ENCODE measurements at places on chromosomes 7 and 10. TPM values are rescaled to one million over a fixed set of nuclear protein-coding genes. Genes with fewer than 3 reads are reported as not detected.
A peak's percentile ranks its signal among the peaks of the same experiment; 100 is the strongest.

DNA sequence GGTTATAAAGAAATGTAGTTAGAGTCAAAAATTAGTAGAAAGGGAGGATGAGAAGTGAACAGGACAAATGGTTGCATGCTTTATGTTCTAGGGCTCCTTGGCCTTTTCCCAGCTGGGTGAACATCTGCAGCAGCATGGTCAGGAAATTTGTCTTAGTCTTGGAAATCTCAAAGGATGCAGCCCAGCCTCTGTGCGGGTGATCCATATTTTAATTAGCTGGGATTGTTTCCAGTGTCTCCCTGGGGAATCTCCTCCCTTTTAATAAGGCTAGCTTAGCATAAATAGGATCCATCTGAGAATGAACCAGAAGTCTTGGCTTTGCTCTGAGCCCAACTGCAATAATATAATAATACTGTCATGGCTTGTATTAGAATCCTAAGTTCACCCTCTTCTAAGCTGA is 198.3 kb downstream of the PRKG1 start:
- DNase-seq: no peak

DNA sequence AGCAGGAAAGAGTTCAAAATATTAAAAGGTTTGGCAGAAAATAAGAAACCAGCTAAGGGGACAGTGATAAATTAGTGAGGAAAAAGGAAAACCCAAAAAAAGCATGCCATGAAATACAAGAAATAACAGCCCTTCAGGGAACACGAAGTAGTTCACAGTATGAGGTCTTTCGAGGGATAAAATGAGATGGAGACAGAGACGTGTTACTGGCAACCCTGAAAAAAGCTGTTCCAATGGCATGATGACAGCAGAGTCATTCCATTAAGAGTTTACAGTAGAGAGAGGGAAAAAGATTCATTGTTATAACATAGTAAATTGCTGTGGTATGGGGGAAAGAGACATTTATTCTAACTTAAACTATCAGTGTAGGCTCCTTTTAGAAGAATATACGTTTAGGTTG is 391.2 kb downstream of the ANKRD7 start:
- DNase-seq: no peak

Gene FZD1
- total RNA-seq: 3.2 TPM

- no peak for DNase-seq
Measured at GRCh38 chr10:127804696-127805095, 67.7 kb downstream of the FOXI2 start.

Gene YAE1
- 39.2 TPM for total RNA-seq

- DNase-seq: no peak
Measured at GRCh38 chr10:28914701-28915100, 237.4 kb downstream of the BAMBI start.

DNA sequence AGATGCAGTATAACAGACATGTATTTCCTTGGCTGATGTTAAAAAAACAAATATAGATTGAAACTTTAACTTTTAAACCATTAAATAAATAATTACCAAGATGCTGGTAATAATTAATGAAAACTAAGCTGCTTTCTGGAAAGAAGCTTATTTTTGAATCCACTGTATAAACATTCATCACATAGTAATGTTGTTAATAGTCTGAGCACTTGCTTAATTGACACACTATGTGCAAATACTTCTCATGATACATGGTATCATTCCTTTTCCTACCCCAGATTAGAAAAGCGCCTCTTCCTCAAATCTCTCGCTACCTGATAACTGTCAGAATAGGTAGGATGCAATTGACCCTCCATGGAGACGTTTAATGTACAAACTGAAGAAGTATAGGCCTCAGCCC is 15.0 kb upstream of the COL28A1 start:
- no peak for DNase-seq

DNA sequence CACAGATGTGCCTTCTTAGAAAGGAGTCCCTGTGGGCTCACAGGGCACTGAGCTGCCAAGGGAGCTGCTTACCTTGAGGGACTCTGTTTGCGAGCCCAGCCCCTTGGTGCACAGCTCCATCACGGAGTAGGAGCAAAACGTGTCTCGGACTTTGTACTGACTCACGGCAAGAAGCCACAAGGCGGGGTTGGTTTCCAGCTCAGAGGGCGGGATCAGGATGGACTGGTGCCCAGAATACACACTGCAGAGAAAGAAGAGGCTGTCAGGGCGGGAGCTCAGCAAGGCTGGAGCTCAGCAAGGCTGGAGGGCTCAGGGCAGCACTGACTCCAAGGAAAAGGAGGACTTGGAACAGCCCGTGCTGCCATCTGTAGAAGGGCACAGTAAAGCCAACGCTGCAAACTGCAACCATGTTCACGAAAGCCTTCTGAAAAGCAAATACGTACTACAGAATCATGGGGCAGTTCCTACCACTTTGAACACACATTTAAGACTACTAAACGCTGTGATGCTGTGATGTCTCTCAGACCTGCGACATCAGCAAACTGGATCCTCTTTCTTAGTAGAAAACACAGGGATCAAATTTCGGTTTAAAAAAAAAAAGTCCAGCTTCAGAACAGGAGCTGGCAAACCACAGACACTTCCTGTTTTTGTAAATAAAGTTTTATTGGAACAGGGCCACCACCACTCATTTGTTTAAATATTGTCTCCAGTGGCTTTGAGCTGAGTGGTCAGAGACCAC is 194.3 kb downstream of the ZMYND11 start:
- peak; percentile 83 for DNase-seq

Measured in Calu3 (cell line).